Bronchial epithelial cell (primary cell): ENCODE measurements at places on chromosomes 4 and X.
A peak's percentile ranks its signal among the peaks of the same experiment; 100 is the strongest.

DNA sequence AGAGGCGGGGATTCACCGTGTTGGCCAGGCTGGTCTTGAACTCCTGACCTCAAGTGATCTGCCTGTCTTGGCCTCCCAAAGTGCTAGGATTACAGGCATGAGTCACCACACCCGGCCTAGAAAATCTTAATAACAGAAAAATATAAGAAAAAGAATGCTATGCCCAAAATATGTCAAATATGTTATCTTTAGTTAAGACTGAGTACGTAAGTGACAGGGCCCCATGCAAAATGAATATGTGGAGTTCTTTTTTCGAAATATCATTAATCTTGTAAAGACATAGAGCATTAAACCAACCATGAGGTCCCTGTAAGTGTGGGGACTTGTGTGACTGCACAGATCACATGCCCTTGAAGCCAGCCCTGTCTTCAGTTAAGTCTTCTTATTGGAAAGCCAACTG is 8.9 kb upstream of the ZNF518B start:
- no peak for DNase-seq

DNA sequence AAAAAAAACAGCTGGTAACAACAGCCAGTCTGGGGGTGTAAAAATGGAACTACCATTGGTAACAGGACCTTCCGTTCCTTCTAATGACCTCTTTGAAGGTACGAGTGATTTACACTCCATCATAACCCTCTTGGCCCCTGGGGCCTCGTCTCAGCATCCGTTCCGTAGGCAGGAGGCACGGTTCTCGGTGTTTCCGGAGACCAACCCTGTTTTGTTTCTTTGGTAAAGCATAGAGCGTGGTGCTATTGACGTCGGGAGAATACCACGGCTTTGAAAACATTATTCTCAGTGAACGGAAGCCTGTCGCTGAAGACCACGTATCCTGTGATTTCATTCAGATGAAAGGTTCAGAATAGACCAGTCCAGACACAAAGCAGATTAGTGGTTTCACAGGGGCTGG is 198.9 kb downstream of the ASMT start:
- DNase-seq, result no peak

GRCh38 chr4:100826067-100826466 is 308.2 kb upstream of the EMCN start:
- no peak for DNase-seq

- DNase-seq, result peak; percentile 52
These were observed 607.1 kb upstream of the DIPK2B start for GRCh38 chrX:45807572-45808425.

- DNase-seq, result no peak
These were observed 38.6 kb downstream of the COX7B2 start for GRCh38 chr4:46870411-46870810.

GRCh38 chr4:152677117-152677516 is 2.7 kb downstream of the TMEM154 start:
- peak; percentile 39 for DNase-seq
